ENCODE measurements at places on chromosomes 5 and 9. TPM values are rescaled to one million over a fixed set of nuclear protein-coding genes. Genes with fewer than 3 reads are reported as not detected.

Gene CCIN
- not detected for total RNA-seq

Gene F2R
- 8.5 TPM for total RNA-seq

- no peak for DNase-seq
Measured at GRCh38 chr5:133552925-133553525, 59.3 kb downstream of the FSTL4 start.

GRCh38 chr5:163408311-163408923 lies 29.0 kb upstream of the CCNG1 start:
- no peak for DNase-seq

DNA sequence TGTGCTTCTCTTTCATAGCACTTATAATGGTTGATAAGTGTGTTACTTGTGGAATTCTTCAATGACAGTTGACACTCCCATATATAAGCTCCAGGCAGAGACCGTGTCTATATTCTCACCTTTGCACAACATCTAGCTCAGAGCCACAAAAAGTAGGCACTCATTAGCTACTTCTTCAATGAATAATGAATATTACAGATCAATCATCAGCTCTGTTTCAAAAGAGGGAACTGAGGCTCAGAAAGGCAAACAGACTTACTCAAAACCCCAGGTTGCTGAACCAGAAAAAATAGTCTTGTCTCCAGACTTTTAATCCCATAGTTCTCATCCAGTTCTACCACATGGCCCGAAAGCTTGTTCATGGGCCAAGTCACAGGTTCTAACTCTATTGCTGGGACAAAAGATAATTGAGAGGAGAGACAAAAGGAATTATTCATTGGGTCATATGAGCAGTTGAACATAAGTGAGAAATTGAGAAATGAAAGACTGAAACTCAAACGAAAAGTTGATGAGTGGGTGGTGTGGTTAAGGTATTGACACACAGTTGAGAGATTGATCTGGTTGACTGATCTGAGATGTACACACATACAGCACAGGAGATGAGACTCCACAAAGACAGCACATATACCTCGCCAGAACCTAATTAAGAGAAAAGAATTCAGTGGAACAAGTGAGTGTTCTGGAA lies 381.6 kb downstream of the EFNA5 start:
- DNase-seq, result no peak

DNA sequence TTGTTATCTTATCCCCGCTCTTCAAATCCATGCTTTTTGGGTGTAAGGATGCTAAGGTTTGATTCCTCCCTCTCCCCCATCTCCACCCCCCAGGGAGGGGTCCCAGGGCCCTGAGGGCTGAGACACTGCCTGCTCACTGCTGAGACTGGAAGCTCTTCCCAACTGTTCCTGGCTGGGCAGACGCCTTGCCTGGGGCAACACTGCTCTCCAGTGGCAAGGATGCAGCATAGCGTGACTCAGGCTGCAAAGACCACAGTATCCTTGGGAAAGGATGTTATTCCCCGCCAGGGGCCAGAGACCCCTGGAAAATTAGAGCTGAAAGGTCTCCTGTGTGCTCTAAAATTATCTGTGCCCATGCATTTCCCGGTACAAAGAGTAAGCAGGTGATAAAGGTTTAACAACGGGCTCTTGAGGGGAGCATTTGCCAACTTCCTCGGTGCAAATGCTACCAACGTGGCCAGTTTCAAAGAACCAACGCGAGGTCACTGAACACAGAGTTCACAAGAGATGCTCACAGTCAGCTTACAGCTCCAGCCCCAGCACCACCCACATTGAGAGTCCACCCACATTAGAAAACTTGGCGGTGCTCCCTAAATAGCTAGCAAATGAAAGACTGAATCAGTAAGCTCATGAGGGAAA lies 271.9 kb downstream of the NSG2 start:
- DNase-seq, result no peak

DNA sequence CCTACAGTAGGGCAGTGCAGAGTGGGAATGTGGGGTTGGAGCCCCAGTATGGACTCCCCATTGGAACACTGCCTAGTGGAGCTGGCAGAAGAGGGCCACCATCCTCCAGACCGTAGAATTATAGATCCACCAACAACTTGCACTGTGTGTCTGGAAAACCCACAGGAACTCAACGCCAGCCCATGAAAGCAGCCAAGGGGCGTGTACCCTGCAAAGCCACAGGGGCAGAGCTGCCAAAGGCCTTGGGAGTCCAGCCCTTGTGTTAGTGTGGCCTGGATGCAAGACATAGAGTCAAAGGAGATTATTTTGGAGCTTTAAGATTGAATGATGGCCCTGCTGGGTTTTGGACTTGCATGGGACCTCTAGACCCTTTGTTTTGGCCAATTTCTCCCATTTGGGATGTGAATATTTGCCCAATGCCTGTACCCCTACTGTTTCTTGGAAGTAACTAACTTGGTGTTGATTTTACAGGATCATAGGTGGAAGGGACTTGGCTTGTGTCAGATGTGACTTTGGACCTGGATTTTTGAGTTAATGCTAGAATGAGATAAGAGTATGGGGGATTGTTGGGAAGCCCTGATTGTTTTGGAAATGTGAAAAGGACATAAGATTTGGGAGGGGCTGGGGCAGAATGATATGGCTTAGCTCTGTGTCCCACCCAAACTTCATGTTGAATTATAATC lies 266.8 kb downstream of the SEMA5A start:
- DNase-seq, result no peak

DNA sequence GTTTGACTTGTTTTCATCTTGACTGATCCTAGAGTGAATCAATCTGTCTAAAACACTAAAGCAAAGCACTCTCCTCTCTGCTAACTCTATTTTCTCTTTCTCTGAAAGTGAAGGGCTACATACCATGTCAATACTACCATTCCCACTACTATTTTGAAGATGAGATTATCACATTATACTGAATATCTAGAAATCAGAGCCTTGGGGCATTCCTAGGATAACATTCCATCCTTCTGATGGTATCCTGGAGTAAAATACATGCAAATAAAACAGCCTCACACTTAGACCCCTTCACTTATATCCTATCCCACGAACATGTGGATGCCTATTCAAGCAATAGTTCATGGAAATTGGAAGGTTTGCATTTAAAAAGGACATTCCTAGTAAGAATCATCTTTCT lies 309.3 kb upstream of the ACTBL2 start:
- DNase-seq, result no peak

Data from type B pancreatic cell (in vitro differentiated cells).